Effector memory CD4-positive, alpha-beta T cell (primary cell): ENCODE measurements at places on chromosomes 6 and 20.

GRCh38 chr6:135358251-135358821 is 139.2 kb downstream of the AHI1 start:
- no peak for DNase-seq

DNA sequence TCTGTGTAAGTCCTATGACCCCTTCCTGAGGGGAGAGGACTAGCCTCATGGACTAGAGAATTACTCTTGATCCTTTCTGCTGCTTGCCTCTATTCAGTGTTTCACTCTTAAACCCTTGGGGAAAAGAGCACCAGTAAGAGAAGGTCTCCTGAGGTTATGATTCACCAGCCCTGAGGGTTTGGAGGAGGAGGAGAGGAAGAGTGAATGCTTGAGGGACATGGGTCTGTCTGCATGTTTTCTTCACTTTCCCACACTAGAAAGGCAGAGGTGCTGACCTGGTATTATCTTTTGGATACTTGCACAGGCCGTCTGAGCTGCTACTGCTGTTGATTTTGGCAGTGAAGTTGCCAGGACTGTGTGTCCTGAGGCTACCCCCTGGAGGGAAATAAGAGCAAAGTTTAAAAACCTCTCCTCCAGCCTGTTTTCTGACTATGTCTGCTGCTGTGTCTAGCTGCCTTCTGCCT is 78.3 kb downstream of the CD109 start:
- no peak for DNase-seq

- no peak for DNase-seq
These were observed 45.0 kb downstream of the IYD start for GRCh38 chr6:150413781-150414281.

DNA sequence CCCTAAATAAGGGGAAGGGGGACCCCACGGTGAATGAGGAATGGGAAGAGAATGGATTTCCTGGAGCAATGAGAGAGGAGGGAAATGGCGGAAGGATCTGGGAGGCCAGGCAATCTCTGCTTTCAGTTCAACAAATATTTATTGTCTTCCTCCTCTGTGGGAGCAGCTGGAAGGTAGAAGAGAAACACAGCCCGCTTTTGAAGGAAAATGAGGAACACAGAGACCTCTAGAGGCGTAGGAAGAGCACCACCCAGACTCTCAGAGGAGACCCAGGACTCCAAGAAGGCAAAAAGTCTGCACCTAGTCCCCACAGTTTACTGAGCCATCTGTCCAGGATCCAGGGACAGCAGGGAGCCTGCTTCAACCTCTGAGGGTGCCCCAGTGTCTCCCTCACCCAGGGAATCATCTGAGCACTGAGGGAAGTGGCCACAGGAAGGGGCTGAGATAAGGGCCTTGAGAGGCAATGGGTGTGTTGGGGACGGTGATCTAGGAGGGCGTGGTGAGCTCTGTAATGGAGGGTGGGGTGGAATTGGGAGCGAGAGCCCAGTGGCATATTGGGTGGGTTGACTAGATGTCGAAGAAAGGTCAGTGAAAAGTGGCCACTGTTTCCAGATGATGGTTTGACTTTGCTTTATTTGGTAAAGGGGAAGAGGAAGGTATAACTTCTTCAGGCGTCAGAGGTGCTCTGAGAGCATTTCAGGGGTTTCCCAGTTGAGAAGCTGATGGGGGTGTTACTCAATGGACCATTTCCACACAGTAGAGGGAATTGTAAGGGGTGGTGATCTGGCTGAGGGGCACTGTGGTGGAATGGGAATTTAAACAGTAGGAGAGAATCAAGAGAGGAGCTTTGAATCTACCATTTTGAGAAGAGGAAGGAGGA is 610 bp downstream of the PSORS1C1 start:
- DNase-seq = no peak

DNA sequence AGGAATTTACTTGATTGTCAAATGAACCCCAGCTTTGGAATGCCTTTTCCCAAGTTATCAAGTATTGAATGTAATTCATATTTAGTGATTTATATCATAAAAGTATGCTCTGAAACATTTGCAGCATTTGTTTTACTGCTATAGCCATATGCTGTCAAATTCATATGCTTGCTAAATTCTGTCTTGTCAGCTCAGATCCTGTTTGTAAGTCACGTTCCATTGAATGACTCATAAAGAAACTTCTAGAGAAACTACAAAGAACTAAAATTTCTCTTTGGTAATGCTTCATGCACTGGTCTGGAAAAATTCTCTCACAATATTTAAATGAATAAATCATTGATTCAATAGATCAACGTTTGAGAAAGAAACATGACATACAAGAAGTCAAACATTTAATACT is 445.9 kb downstream of the PHF3 start:
- DNase-seq = no peak

DNA sequence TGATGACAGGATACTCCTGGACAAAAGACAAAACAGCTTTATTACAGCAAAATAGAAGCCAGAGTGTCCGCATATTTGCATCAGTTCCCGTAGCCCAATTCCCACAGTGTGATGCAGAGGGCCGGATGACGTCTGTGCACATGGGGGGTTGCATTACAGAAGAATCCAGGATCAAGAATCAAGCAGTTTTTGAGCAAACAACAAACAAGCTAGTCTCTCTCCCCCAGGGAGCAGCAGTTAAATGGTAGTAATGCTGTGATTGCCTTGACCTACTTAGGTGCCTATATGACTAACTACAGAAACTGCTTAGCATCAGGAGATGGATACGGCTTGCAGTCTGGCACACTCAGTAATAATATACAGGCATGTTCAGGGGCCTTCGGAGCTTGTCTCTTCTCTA is 3.2 kb upstream of the SDHAF4 start:
- DNase-seq = no peak
